ENCODE measurements at places on chromosomes 12 and 14.

GRCh38 chr14:47442211-47442610 lies 233.2 kb downstream of the MDGA2 start:
- DNase-seq, result no peak

- DNase-seq, result no peak
These were observed 8.6 kb downstream of the SETD1B start for GRCh38 chr12:121812320-121812871.

DNA sequence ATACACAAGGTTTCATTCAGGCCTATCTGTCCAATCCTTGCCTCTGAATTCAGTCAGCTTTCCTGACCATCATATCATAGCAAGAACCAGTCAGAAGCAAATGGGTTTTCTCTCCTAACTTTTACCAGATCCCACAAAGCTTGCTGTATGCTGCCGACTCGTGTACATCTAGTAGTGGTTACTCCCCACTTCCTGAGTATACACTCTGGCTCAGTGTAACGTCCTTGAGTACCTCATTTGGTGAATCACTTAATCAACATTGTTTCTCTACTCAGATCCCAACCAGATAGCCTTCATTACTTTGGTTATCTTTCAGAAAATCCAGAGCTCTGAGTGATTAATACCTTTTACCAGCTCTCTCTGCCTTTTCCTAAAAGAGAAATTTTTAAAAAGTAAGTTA lies 728.2 kb downstream of the GALC start:
- DNase-seq, result no peak

DNA sequence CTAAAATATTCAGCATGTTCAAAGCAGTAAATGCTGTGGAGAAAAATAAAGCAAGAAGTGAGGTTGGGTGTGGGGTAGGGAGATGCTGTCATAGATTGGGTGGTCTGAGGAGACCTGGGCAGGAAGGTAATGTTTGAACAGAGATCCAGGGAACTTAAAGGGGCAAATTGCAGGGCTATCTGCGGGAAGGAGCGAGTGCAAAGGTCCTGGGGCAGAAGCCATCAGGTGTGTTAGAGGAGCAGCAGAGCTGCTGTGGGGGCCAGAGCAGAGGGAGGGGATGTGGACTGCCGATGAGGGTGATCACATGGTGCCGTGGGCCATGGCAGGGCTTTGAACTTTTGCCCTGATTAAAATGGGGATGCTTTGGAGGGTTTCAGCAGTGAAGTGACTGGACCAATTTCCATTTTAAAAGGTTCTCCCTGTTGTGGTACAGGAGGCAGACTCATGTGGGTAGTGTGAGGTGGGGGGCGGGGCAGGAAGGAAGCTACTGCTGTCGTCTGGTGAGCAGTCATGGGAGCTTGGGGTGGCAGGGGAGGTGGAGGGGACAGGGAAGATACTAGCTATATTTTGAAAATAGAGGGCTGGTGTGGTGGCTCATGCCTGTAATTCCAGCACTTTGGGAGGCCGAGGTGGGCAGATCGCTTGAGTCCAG lies 145.0 kb downstream of the AACS start:
- DNase-seq, result no peak

DNA sequence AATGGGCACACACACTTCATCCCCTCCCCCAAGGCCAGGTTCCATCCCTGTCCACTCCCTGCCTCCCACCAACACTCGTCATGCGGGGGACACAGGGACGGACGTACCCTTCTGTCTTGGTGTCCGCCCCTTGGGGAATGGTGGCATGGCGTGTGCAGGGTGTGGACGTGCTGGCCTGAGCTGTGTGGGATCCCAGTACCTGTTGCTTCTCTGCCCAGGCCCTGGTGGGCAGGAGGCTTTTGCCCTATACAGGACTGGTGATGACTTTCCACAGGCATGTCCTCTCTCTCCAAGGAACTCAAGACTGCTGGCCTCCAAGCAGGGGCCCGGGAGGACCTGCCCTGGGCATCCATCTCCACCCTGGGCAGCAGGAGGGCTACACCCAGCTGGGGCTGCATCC lies 195.8 kb upstream of the PRMT8 start:
- no peak for DNase-seq

Data from cortex of kidney (tissue), 1 donor.